Cerebellar nuclear complex (tissue), 1 donor: ENCODE measurements at places on chromosomes 13 and 19.

- no peak for DNase-seq
These were observed 2.1 kb downstream of the KCNK6 start for GRCh38 chr19:38321646-38322196.

DNA sequence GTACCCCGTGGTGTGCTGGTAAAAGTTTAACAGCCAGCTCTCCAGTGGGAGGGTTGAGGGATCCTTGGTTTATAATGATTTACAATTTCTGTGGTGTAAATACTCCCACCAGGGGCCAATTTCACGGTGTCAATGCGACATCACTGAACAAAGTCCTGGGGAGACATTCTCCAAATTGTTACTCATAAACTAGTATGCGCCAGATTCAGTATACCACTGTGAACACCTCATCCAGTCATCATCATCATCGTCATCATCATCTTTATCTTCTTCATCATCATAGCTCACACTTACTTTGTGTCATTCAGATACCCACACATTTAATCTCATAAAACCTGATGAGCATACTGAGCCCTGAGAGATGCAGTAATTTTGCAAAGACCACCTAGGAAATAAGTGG, 17.2 kb upstream of the TNFSF14 start:
- DNase-seq, result no peak

GRCh38 chr19:17037184-17037583, 10.6 kb upstream of the CPAMD8 start:
- DNase-seq, result no peak

DNA sequence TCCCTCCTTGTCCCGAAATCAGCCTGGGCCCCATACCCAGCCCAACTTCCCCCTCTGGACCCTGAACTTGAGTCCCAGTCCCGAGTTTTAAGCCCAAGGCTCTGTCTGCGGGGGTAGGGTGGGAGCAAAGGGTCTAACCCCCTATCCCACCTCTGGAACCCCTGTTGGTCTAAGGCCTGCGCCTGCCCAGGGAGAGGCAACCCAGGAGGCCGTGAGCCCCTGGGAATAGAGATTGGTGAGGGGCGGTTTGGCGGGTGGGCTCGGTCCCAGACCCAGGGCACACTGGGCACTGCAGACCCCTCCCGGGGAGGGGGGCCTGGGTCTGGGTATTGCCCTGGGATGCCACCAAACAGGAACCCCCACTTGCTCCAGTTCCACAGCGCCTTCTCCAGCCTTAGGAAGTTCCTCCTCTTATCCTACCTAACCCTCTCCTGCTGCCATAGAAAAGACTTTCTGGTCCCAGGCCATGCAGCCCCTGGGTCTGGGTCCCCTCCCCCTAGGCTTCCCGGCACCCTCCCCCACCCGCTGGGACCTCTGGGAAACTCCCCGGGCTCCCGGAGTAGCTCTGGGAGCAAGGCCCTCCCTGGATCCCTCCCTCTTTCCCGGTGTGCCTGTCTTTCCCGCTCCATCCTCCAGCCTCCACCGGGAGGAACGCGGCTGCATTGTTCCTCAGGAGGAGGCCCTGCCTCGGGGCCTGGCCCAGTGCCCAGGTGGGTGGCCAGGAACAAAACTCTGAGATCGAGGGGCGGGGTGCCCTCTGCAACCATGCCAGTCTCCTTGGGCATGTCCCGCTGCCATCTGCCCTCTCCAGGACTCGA, 33.6 kb upstream of the NANOS3 start:
- no peak for DNase-seq

- no peak for DNase-seq
These were observed 1.8 kb upstream of the ZNF557 start for GRCh38 chr19:7067716-7068115.

DNA sequence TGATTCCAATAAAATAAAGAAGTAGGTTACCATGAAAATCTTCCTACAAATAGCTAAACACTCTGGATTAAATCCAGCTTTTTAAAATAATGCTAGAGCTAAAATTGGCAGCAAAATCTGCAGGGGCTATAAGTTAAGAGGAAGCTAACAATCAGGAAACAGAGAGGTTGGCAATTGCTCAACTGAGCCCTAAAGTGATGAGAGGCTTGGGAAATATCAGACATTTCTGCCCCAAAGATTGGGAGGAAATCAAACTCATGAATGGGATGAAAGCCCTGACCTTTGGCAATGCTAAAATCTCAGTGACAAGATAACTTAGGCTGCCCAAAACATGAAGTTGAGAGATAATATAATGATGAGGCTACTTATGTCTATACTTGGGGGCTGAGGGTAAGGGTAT, 1437.9 kb downstream of the EFNB2 start:
- DNase-seq, result no peak

GRCh38 chr13:33606692-33607091, 211.3 kb upstream of the RFC3 start:
- DNase-seq, result no peak
